ENCODE measurements at places on chromosomes 1 and 21.

DNA sequence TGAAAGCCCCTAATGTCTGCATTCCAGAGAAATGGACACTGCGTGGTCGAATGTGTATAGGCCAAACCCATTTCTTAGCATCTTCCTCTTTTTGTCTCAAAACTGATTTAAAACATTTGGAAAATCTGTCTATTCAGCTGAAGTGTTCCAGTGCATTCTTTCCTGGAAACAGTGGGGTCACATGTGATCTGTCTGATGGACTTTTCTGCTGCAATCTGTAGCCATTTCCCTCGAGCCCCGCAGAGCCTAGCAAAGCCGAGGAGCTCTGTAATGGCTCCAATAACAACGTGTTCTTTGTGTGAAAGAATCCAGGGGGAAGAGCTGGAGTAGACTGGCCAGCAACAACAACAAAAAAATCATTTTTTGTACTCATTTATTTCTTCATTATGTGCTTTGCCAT is 329.3 kb downstream of the BARHL2 start:
- DNase-seq: peak; percentile 9

DNA sequence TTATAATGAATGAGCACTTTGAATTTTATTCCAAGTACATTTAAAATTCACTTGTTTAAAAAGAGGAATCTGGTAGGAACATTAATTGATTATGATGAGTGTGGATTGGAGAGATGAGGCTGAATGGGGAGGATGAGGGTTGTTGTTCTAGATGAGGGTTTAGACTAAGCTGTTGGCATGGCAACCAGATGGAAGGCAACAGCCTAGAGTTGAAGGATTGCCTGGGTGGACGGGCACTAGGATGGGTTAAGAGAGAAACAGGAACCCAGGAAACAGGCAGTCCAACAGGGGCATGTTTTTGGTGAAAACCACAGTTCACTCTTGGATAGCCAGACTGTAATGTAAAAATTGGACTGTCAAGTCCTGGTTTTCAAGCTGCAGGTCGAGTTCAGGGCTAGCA is 125.5 kb downstream of the CHRM3 start:
- DNase-seq: no peak

DNA sequence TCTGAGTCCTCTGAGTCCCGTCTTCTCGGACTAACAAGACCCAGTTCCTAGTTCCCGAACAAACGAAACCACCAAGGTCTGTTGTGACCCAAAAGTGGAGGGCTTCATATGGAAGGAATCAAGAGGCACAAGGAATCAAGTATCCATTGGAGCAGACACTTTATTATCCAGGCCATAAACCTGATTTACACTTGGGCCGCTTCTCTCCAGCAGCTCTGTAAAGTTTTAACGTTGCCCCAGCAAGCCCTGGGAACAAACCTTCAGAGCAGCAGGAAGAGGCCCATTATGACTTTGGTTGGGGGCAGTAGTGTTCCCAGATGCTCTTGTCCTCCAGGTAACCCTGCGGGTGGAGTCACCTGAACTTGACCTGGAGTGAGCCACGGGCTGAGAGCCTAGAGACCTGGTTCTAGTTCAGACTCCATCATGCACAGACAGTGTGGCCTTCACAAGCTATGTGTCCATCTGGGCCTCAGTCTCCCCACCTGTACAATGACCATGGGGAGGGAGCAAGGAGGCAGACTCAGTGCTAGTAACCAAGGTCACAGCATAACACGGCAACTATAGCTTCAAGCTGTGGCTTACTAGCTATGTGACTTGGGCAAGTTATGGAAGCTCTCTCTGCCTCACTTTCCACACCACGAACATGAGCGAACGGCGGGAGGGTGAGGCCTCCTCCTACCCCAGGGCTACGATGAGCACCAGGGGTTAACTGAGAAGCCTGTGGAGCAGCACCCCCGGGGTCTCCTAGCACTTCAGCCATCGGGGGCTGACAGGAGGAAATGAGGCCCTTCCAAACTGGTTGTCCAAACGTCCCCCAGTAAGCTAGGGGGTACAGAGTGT is 95.7 kb downstream of the GLIS1 start:
- DNase-seq: no peak

GRCh38 chr1:93007941-93008577 is 46.8 kb upstream of the DIPK1A start:
- DNase-seq: no peak

GRCh38 chr1:46399307-46399706 is 5.2 kb downstream of the FAAH start:
- DNase-seq: no peak

GRCh38 chr1:75243124-75243523 is 108.9 kb downstream of the LHX8 start:
- no peak for DNase-seq

- DNase-seq: peak; percentile 31
Observed at GRCh38 chr1:51303751-51304251, 26.6 kb downstream of the TTC39A start.

GRCh38 chr1:11198851-11199594 is 9.9 kb downstream of the ANGPTL7 start:
- no peak for DNase-seq

- peak; percentile 86 for DNase-seq
Observed at GRCh38 chr1:44621841-44622286, 52.4 kb downstream of the TMEM53 start.

DNA sequence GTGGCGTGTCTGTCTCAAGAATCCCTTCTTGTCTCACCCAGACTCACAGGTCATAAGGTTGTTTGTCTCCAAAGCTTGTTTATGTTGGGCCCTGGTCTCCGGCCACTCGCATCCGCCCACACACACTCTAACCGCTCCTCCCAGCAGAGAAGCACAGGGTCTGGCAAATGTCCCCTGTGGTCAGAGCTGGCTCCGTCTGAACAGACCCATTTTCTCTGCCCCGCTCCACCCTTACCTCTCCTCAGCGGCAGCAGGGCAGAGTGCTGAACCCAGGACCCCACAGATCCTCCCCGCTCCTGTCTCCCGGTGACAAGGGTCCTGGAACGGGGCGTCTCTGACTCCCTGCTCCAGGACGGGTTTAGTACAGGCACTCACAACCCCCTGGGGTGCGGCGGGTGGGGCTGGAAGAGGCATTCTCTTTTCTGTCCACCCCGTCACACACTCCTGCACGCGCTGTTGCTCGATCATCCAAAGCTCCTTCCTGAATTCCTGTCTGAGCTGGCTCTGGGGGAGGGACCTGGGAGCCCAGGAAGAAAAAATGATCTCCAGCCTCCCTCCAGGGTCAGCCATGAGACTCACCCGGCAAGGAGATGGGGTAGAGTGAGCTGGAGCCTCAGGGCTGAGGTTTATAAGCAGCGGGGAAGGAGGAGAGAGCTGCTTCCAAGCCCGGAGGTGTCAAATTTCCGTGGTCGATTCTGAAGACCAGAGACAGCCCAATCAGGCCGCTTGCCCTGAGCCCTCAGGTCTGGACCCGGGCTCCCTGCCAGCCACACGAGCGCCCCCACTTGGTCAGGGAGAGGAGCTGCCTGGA is at the start of gene S100A13:
TSS of gene S100A13 (minus strand) at position 602 of the 811 bp plus-strand sequence. CDS start 1,033 bp downstream, outside the sequence.
- DNase-seq: peak; percentile 95

DNA sequence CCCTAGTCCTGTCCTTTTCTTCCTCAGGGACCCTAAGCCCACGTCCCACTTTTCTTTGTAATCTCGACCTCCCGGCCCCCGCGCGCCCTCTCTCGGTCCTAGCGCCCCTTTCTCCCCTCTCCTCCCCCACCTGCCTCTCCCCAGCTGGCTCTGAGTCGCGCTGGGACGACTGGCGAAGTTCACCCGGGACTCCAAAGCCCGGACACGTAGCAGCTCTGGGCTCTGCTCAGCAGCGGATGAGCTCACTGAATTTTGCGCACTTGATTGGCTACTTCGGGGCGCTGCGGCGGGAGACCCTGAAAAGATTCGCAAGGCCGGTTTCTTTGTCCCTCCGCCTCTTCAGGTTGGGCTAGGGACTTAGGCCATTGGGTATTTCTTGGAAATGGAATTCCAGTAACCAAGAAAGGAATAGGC is 16.3 kb upstream of the ACKR1 start:
- DNase-seq: peak; percentile 35

DNA sequence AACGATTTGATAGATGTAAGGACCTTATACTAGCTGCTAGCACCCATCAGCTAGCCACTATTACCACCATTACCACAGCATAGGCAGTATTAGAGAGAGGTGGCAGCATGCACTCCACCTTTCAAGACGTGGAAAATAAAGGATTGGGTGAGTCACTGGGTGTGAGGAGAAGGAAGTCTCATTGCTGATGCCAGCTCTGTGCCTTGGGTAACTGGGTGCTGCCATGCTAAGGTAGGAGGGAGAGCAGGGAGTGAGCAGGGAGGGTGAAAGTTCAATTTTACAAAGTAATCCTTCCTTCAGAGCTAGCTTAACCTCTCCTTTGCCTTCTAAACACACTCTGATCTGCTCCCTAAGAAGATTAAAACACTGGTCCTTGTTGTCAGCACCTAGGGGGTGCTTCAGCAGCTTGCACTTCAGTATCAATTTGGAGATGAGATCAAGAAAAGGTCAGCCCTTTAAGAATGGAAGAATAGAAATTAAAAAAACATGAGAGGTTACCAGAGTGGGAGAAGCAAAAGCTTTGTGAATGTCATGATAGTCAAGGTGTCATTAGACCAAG is 1.8 kb upstream of the LIN9 start:
- no peak for DNase-seq

- no peak for DNase-seq
Observed at GRCh38 chr1:3550511-3551289, 60.6 kb downstream of the MEGF6 start.

DNA sequence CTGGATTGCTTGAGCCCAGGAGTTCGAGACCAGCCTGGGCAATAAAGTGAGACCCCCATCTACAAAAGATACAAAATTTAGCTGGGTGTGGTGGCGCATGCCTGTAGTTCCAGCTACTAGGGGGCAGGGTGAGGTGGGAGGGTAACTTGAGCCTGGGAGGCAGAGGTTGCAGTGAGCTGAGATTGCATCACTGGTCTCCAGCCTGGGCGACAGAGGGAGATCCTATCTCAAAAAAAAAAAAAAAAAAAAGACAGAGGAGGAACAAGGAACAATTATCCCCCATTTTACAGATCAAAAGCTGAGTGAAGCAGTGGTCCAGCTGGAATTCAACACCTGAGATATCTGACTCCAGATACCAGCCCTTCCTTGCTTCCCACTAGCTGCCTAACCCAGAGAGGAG is 34.8 kb downstream of the L1TD1 start:
- no peak for DNase-seq

GRCh38 chr1:112934577-112934976 is 21.4 kb downstream of the SLC16A1 start:
- DNase-seq: peak; percentile 5

DNA sequence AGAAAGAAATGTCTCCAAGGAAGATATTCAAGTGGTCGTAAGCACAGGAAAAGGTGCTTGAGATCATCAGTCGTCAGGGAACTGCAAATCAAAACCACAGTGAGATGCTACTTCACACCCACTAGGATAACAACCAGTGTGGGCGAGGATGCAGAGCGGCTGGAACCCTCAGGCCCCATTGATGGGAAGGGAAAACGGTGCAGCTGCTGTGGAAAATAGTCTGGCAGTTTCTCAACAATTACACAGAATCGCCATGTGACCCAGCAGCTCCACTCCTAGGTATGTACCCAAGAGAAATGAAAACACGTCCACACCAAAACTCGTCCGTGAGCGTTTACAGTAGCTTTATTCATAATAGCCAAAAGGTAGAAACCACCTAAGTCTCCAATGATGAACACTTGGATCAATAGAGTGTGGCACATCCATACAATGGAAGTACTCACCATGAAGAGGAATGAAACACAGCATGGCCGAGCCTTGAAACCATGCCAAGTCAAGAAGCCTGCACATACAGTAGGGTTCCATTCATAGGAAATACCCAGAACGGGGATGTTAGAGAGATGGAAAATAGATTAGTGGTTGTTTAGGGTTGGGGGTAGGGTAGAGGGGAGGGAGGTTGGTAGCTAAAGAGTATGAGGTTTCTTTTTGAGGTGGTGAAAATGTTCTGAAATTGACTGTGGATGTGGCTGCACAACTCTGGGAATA is 6.1 kb downstream of the DFFB start:
- DNase-seq: no peak

DNA sequence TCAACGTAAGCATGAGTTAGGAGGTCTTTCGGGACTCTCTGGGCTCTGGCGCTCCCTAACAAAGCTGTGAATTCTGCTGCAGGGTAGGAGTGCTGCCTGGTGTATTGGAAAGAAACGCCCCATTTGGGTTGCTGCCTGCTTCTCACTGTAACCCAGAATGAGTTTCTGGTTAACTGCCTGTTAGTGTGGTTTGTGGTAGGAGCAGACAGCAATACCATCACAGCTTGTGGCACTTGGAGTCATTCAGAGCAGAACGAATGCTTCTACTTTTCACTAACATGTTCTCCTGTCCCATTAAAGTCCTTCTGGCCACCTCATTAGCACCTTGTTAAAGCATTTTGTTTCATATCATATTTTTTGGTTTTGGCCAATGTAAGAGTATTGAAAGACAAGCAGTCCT is 18.1 kb downstream of the MAP3K7CL start:
- DNase-seq: peak; percentile 81
